Stimulated activated CD4-positive, alpha-beta T cell treated with anti-CD3 and anti-CD28 coated beads, Interleukin-4, amount 100 ng/mL, for 4 hours (primary cell): ENCODE measurements at places on chromosomes 4 and X.

DNA sequence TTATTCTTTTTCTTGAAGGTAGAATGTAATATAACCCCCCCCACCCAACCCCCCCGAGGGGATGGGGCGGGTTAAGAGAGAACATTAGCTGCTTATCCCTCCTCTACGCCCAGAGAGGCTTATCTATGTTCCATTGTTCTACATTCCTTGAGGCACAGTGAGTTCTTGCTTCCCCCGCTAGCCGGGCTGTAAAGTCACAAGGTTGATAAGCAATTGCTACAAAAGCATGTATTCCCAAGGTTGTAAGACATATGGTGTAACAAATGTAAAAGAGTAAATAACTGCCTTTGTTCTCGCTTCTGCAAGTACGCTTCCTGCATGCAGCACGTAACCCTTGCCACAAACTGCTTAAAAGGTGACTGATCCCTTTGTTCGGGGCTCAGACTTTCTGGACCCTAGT, 8.2 kb downstream of the DCAF8L2 start:
- DNase-seq = no peak

DNA sequence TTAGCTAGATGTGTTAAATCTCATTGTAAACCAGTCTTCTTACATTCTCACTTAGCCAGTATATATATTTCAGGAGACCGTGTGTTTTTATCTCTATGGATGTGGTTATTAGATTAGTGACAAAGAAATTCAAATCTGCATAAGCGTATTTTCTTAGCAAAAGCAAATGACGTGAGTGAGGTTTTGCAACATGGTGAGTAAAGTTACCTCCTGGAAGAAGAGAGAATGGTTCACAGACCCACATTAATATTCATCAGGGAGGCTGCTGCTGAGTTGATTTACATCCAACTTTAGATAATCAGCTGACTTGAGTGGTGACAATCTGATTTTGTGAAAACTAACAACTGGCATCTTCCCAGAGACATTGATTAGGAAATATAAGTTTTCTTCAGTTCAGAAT, 589.9 kb upstream of the GALNT7 start:
- no peak for DNase-seq

- DNase-seq = no peak
Measured at GRCh38 chr4:75099321-75099720, 166.4 kb downstream of the PARM1 start.

DNA sequence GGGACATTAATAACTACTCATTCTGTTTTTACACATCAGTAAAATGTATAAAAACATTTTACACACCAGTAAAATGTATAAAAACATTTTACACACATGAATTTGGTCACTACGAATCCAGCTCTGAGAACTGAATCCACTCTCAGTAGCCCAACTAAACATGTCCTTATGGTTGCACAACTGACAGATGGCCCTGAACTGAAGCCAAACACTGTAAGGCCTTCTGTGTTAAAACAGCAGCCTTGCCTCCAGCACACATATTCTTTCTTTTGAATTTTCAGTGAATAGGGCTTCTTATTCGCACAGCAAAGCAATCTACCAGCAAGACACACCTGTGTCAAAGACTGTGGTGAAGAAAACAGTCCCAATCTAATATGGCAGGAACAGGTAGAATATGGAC, 169.9 kb upstream of the FMR1 start:
- DNase-seq = no peak

- peak; percentile 46 for DNase-seq
Measured at GRCh38 chr4:52911684-52912294, 49.7 kb downstream of the RASL11B start.

DNA sequence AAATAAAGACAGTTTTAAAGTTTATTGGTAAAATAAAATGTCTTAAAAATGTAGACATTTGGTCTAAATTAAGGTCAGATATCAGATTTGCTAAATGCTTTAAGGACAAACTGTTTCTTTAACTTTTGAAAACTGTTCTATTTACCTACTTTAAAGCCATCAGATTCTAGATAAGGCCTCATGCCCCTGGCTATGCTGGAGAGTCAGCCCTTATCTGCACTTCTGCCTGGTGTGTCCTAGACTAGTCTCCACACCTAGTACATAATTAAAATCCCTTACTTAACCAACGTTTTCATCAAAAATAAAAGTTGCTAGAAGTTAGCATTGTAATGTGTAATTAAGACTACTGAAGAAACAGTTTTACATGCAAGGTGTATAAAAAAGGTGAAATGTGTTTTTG, 25.6 kb downstream of the HSD17B11 start:
- no peak for DNase-seq

DNA sequence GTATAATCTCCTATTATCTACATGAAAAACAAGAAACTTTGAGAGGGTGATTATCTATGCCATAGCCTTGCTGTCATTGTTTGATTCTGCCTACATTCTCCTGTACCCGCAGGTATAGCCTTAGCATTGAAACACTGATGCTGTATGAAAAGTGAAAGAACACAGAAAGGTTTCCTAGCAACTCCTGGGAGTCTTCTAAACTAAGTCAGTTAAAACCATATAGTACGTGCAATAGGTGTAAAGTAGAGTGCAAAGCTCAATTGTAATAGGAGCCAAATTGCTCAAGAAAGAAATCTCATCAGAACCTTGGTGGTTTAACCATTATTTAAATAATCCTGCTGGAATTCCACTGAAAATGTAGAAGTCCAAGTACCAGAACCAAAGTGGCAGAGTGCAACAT, 489.7 kb downstream of the PCDH10 start:
- DNase-seq = no peak

GRCh38 chr4:16572161-16572560, 326.3 kb downstream of the LDB2 start:
- no peak for DNase-seq

- DNase-seq = no peak
Measured at GRCh38 chr4:167943872-167944505, 148.3 kb upstream of the ANXA10 start.

GRCh38 chr4:74374561-74375327, 9.8 kb downstream of the EREG start:
- DNase-seq = no peak

DNA sequence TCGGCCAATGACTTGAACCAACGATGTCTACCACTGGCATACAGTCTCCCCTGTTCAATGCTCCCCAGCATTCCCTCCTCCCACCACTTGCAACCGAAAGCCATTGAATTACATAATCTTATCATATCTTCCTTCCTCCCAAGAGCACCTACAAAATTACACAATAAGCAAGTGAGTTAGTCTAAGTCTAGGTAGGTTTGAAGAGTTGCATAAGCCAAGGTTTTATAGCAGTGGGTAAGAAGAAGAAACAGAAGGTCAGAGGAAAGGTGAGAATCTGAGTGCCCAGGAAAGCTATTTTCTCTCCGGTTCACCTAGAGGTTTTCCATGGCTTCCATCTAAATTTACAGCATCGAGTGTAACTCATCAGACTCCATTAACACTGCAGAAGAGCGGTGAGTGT, 40.3 kb downstream of the ATP8A1 start:
- DNase-seq = no peak

- no peak for DNase-seq
Measured at GRCh38 chr4:185552254-185552653, 16.9 kb upstream of the PDLIM3 start.

- DNase-seq = no peak
Measured at GRCh38 chr4:107497054-107497453, 223.0 kb downstream of the PAPSS1 start.

DNA sequence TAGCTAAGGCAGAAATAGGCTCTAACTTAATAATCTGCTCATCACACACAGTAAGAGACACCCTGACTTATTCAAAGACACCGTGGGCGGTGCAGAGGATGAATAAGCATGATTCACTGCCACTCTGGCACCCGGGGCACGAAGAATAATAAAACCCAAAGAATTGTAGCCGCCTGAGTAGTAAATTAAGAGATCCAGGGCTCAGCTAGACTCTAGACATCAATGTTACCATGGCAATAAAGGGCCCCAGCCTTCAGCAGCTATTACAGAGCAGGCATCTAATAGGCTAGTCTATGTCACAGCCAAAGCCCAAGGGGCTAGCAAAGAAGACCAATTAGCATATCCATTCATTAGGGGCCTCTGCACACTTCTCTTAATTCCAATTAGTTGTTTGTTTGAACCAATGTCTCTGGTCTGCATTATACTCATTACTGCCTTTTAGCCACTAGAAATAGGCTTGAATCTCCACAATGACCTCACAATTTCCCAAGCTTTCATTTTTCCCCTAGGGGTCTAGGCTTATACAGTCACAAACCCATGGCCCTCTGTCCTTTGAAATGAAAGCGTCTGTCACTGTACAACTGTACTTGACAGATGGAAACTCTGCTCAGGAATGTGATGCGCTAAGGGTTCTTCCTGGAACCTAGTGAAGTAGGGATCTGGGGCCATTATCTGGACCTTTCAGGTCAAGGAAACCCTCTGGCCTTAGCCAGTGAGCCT, 3.0 kb upstream of the ATP1B4 start:
- DNase-seq = no peak

DNA sequence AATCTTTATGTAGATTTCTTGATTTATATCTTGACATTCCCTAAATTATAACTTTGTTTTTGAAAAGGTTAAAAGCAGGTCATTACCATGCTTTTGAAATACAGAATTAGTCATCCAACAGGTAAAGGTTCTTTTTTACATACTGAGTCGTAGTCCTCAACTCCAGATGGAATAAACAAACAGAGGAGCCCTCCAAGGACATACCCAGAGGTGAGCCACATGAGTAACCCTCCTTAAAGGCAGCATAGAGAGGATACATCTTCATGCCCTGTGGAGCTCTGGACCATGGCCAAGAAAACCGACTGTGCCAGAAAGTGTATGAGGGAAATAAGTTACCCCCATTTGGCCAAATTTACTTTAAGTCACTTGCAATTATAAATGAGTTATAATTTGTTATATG, 95.3 kb upstream of the MCF2 start:
- no peak for DNase-seq

DNA sequence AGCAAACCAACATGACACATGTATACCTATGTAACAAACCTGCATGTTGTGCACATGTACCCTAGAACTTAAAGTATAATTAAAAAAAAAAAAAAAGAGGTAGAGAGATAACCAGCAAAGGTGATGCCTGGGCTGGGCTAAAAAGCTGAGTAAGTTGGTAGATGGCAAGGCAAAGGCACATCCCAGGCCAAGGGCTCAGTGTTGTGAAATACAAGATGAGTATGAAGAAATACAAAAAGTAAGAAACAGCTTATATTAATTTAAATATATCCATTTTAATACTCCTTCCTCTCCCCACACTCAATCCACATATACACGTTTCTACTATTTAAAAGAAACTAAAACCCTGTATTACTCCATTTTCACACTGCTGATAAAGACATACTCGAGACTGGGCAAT, 25.8 kb downstream of the TEC start:
- no peak for DNase-seq

- no peak for DNase-seq
Measured at GRCh38 chr4:99762728-99763127, 53.9 kb upstream of the DAPP1 start.

DNA sequence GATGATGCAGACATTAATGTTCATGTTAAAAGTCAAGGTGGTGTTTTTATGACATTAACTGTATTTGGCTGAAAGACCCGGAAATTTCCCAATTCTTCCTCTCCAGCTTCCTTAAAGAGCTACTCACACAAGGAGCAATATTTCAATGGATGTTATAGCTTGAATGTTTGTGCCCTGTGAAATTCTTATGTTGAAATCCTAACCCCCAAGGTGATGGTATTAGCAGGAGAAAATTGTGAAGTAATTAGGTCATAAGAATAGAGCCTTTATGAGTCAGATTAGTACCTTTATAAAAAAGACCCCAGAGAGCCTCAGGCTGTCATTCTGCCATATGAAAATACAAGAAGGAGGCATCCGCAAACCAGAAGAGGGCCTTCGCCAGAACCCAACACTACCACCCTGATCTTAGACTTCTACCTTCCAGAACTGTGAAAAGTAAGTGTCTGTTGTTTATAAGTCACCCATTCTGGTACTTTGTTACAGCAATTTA, 3.6 kb downstream of the TLR1 start:
- DNase-seq = no peak

DNA sequence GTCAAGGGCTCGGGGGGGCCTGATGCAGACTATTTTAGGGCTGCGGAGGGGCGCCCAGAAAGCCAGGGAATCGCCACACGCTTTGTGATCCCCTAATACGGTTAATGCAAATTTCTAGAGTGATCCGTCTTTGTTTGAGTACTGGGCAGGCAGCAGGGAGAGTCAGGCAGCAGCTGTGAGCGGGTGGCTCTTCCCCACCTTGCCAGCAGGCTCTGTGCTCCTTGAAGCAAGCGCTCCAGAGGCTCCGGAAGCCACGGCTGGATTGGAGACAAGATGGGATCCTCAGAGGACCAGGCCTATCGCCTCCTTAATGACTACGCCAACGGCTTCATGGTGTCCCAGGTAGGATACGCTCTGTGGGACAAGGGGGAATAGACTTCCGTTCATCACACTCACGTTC, at the start of gene ASMT:
Gene ASMT (plus strand): TSS at position 133 of the 400 bp plus-strand sequence. CDS start 141 bp downstream, at position 274.
- DNase-seq = no peak

DNA sequence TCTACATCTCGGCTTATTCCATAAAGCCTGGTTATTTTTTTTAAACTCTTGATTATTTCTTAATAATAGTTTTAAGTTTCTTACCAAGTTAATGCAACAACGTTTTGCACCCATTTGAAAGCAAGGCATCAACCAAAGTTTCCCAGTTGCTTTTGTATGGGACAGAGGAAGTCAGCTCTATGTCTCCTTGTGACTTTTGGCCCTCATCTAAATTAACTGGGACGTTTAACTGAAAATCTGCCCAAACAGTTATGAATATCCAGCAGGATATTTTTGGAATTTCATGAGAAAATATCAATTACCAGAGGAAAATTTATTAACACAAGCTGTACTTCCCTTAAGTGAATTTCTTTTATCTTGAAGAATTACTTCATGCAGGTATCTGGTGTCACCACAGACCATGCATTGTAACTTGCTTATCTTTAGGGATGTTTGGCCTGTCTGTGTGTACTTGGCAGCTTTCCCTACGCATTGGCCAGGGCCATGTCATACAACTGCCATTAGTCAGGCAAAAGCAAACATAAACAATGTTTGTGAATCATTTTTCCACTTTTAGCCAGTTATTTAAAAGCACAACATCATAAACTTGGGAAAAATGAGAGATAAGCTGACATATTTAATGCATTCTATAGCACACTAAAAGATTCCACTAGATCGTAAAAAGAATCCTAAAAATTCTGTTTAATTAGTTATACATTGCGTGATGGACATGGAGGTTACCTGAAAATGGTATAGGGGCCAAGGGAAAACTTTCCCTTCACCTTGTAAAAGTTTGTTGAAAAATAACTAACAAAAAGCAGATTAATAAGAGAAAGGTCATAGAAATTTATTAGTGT, 101.4 kb upstream of the PDE5A start:
- DNase-seq = no peak
